CD4-positive, alpha-beta T cell treated with Interleukin-4 for 1 hour (primary cell): ENCODE measurements at places on chromosomes 1 and 21.

- no peak for DNase-seq
Measured at GRCh38 chr1:238980053-238980452, 406.3 kb upstream of the CHRM3 start.

DNA sequence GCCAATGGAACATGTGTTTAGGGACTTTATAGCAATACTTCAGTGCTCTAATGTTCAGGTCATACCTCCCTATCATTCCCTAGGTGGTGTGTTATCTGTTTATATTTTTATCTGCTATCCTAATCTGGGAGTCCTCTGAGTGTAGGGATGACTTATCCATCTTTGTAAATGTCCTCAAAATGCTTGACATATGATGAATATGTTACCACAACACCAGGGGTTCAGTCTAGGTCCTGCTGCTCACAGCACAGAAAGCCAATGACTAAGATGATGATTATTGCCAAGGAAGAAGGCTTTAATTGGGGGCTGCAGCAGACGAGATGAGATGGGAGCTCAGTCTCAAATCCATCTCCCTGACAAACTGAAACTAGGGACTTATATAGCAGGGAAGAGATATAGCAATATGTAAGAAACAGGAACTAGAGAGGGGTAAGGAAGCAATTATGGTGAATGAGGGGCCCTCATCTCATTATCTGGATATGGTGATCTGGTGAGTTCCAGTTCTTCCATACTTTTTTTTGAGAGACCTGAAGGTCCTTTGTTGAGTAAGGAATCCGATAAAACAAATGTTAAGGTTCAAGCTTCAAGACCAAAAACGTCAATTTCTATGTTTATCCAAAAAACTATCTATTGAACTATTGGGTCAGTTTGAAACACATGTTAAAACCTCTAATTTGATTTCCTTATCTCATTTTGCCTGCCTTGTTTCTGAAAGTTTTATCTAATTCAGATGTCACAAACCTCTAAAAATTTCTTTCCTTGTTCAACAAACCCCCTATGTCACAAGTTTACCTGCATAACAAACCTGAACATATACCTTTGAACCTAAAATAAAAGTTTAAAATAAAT, 256.7 kb upstream of the CACYBP start:
- no peak for DNase-seq

DNA sequence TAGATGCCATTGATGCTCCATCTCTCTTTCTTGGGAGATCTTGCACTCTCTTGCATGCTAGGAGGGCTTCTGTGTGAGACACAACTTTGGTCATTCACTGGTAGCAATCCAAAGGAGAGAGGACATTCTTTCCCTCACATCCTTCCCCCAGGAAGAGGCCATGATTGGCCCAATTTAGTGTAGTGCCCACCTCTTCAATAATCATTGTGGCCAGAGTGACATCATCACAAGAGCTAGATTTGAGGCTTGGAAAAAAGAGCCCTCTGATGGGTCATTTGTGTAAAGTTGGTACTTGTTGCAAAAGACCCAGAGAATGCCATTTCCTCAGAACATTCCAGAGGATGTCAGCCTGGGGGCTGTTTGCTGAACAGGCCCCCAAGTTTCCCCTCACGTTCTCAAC, 30.2 kb downstream of the S100A6 start:
- DNase-seq: no peak

DNA sequence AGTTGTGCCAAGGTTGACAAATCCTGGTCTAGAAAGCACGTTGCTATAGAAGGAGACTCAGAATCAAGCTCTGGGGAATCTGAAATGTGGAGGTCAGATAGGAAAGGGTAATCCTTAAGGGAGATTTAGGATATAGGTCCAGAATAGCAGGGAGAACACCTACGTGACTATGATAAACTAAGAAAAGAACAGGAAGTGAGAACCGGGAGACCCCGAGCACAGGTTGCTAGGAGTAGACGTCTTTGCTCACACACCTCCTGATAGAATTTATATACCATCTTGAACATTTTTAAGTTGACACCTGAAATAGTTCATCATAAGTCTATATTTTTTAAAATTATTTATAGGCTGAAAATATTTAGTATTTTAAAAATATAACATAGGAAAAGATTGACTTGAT, 7.9 kb upstream of the COG2 start:
- DNase-seq: no peak

DNA sequence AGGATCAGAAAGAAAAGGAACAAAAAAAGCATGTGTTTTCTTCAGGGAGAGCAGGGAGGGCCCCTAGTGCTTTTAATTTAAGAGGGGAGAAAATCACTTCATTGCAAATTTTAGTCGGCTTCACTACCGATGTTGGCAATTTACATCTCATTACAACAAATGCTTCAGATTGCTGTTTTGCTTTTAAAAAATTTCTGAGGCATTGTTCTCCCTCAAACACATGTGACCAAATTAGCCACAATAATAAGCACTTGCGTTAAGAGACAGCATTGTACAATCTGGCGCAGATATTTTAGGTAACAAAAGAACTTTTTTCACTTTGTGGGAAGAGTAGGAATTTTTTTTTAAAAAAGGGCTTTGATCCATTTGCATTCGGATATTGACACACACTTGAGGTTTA, 29.8 kb downstream of the BEND5 start:
- no peak for DNase-seq
